Activated naive CD4-positive, alpha-beta T cell (primary cell): ENCODE measurements at places on chromosomes 1 and 21.

GRCh38 chr1:51736702-51737101 lies 119.8 kb downstream of the OSBPL9 start:
- DNase-seq: no peak

DNA sequence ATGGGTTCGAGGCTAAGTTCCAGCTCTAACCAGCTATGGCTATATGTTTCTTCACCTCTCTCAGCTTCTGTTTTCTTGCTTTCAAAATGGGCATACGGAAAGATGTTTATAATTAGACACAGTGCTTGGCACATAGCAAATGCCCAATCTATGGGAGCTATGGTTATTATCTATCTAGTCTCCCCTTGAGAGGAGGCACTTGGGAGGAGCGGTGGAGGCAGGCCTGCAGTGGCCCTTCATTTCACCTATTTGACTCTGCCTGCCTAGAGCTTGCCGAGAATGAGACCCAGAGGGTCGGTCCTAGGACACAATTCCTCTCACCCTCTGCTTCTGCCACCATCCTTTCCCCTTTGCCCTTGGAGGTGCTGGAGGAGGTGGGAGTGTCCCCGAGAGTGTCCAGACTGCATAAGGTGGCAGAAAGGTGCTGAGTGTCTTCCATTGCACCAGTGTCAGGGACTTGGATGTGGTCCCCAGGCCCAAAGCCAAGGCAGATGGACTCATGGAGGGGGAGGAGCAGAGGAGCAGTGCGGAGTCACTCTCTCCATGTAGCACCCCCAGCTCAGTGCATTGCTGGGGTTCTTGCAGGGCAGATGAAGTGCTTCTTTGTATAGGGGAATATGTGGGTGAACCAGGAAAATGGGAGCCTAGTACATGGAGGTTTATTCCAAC lies 9.0 kb downstream of the LGR6 start:
- no peak for DNase-seq

DNA sequence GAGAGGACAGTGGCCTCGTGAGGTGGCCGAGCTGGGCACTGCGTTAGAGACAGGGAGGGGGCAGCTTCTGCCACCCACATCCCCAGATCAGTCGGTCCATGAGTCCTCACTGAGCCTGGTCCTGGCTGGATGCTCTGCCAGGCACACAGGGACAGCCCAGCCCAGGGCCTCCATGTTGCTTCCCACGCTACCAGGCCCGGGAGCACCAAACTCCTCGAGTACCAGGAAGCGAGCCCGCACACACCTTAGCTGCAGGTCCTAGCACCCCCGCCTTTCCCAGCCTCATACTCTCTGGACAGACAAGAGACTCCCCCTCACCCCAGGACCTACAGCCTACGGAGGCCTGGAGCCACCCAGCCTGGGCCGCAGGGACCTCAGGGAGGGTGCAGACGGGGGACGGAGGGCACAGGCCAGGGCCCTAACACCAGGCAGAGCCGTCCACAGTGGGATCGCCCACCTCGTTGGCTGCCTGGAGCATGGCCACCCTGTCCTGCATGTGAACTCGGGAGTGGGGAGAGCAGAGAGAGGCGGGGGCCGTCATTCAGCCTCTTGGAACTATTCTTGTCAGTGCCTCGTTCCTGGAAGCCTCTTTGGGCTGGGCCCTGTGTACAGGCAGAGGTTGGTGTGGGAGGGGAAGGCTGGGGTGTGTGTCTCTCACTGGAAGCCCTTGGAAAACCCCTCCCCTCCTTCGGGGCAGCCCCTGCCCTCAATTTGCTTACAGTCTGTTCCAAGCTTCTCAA lies 90.9 kb upstream of the RUNX3 start:
- no peak for DNase-seq

DNA sequence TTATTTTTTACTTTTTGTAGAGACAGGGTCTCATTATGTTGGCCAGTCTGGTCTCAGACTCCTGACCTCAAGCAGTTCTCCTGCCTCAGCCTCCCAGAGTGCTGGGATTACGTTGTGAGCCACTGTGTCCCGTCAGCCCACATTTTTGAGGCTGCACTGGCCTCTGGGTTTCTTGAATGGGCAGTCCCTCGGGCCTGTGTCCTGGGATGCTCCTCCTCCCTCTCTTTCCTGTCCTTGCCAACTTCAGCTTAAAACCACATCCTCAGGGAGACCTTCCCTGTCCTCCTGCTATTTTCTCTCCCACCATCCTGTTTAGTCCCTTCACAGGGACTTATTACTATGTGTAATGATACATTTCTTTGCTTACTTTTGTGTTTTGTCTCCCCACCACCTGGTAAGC lies 31.4 kb upstream of the LYST start:
- no peak for DNase-seq

GRCh38 chr1:1433804-1434130 lies 1.7 kb upstream of the VWA1 start:
- DNase-seq: no peak

DNA sequence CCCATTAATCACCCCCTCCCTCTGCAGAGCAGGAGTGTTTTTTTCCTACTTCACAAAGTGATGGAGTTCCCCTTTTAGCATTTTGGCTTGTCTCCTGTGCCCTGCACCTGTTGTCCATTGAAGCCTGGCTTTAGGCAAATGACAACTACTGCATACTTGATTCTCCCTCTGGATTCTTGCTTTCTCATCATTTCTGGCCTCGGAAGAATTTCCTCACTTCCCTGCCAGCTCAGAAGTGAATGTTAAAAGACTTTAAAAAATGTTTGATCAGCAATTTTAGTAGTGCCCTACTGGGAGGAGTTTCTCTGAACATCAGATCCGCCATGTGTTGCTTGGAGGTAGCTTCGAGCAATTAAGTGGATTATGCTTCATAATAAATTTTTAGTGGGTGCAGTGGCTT lies 28.1 kb downstream of the RCOR3 start:
- no peak for DNase-seq

DNA sequence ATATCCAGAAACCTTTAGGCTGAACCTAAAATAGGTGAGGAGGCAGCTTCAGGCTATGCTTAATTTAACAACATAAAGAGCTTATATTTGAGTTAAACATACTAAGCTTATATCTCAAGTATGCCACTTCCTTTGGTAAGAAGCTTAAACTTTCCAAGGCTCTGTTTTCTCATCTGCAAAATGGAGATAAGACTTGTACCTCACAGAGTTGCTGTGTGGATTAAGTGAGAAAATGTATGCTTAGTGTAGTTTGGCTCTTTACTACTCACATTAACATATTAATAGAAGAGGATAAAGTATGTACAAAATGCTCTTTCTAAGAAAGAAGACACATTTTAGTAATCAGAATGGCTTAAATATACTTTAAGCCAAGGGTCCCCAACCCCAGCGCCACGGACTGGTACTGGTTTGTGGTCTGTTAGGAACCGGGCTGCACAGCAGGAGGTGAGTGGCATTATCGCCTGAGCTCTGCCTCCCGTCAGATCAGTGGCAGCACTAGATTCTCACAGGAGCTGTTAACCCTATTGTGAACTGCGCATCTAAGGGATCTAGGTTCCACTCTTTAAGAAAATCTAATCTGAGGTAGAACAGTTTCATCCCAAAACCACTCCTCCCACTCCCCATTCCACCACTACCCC lies 77.2 kb downstream of the HS2ST1 start:
- no peak for DNase-seq

- DNase-seq: no peak
These were observed 142.5 kb upstream of the HMGB4 start for GRCh38 chr1:33721301-33721815.

GRCh38 chr1:7564137-7564536 lies 207.0 kb upstream of the VAMP3 start:
- DNase-seq: no peak

- DNase-seq: no peak
These were observed 642.9 kb downstream of the BRINP3 start for GRCh38 chr1:189834813-189835212.

GRCh38 chr1:118272884-118273283 lies 87.9 kb upstream of the SPAG17 start:
- no peak for DNase-seq

DNA sequence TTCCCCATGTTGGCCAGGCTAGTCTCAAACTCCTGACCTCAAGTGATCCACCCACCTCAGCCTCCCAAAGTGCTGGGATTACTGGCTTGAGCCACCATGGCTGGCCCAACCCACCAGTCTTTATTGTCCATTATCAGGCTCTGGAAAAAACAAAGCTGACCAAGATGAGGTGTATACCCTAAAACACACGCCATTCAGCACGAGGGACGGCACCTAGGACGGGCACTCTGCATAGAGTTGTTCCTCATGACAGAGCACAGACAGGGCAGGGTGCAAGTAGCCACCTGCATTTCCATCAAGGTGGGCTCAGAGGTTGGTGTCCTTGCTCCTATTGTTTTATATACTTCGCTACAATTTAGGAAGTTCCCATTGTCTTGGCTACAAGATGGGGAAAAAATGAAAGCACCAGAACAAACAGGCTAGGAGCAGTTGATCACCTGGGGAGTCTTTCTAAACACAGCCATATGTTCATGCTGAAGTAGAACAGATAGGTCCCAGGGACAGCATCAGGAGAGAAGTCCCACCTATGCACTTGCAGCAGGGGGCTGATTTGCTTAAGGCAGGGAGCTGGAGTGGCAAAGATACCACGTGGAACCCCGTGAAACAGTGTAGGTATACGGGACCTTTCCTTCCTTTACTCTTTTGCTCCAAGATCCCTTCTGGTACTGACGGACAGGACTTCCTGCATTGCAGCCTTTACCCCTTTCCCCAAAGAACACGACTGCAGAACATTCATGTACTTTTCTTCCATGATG lies 4.5 kb downstream of the KRTCAP2 start:
- no peak for DNase-seq

DNA sequence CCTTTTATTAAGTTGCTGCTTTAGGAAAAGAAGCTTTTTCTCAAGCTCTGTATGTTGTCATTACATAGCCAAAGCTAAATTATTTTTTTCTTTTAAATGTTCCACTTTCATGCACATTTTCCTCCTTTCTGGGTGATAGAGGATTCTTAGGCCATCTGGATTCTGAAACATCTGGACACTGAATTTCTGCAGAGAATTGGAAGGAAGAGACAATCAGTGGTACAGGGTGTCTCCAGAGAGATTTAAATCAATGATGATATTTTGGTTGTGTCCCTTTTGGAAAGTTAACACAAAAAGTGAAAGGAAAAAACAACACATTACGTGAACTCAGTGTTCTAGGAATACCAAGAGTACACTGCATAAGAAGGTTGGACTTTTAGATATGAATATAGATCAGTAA lies 211.4 kb upstream of the PKN2 start:
- DNase-seq: no peak

GRCh38 chr1:205315008-205315618 lies 6.4 kb downstream of the NUAK2 start:
- DNase-seq: no peak

- DNase-seq: no peak
These were observed 4.9 kb upstream of the MIIP start for GRCh38 chr1:12014141-12014991.

GRCh38 chr1:106406114-106406513 lies 650.4 kb upstream of the PRMT6 start:
- DNase-seq: no peak

- no peak for DNase-seq
These were observed 203.6 kb upstream of the CHODL start for GRCh38 chr21:18041012-18041411.

GRCh38 chr1:202553560-202554038 lies 156.7 kb downstream of the SYT2 start:
- DNase-seq: no peak

DNA sequence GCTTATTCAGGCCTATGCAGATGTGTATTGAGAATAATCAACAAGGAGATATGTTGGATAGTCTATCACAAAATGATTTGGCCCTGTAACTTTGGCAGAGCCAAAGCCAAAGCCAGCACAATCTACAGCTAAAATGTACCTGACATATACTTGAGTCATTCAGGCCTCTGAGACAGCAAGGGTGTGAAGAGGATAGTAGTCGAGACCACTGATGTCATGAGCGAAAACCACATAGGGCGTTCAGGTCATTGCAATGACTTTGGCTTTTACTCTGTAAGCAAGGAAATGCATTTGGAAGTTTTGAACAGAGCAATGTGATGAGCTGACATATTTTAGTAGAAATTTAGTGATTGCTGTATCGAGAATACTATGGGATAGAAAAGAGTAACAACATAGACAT lies 579.6 kb downstream of the AMY1C start:
- no peak for DNase-seq

DNA sequence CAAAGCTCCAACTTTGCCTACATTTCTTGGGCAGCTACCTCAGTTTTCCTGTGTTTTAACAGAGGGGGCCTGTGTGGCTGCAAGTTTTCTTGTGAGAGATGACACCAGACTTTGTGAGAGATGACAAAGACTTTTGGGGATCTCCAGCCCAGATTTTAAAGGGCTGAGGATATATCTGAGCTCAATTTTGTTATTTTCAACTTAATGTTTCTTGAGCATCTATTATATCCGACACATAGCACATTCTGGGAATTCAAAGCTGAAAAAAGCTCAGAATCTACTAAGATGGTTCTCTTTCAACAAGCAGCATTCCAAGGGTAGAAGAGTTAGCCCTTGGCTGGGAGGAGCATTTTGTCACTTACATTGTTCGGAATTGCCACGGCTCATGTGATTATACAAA lies 53.4 kb upstream of the PTGFRN start:
- DNase-seq: no peak

DNA sequence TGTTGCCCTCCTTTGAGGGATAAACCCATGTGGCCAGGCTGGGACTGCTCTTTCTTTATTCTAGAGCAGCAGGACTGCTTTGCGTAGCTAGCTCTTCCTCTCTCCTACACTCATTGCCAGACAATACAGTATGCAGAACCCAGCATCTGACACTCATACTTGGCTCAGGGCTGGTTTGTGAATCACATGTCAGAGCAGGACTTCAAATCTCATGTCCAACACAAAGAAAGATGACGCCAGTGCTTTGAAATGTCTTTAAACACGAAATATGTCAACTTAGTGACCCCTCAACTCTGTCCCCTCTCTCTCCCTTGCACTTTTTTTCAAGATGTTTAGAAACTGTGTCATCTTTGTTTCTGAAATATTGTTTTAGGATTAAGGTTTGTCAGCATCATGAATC lies 135.0 kb downstream of the TGFB2 start:
- DNase-seq: no peak

GRCh38 chr1:34441259-34442069 lies 264.8 kb downstream of the C1orf94 start:
- DNase-seq: no peak
